DMS53 (cell line): ENCODE measurements at places on chromosomes 16 and 17.

DNA sequence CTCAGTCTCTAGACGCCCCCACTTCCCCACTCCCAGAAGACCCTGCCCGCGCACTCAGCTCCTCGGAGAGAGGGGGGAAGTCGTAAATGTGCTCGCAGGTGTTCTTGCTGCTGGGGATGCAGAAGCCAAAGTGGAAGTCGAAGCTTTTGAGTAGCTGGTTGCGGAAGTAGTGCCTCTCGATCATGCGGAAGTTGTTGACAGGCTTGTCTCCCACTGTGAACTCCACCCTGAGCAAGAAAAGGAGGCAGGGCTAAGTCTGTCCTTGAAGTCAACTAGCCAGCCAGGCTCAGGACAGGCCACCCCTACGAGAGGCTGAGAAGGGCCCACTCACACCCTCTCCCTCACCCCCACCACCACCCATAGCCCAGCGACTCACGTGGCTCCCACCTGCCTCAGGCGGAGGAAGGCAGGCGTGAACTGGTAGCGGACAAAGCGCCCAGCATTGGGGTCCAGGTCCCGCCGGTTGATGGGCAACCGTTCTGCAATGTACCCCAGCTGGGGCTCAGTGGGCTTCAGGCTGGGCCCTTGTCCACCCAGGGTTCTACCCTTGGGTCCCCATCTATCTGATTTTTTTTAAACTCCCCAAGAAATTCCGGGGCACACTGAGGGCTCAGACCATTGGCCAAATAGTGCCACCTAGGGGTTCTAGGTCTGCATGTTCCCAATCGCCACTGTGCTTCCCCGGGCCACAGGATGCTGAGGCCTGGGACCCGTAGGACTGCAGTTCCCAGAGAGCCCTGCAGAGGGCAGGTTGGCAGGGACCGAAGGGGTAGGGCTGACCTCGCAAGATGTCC is 4.6 kb downstream of the UNC119 start:
- peak; percentile 81 for DNase-seq

- no peak for DNase-seq
Measured at GRCh38 chr17:32523827-32524552, 37.2 kb downstream of the CDK5R1 start.

- DNase-seq: peak; percentile 46
Measured at GRCh38 chr16:57704905-57705852, 10.6 kb downstream of the DRC7 start.

- no peak for DNase-seq
Measured at GRCh38 chr17:13727441-13728171, 125.9 kb upstream of the HS3ST3A1 start.

- peak; percentile 44 for DNase-seq
Measured at GRCh38 chr17:1561420-1562175, 994 bp downstream of the PITPNA start.

- DNase-seq: no peak
Measured at GRCh38 chr17:27625856-27626255, 5.1 kb upstream of the LGALS9 start.

DNA sequence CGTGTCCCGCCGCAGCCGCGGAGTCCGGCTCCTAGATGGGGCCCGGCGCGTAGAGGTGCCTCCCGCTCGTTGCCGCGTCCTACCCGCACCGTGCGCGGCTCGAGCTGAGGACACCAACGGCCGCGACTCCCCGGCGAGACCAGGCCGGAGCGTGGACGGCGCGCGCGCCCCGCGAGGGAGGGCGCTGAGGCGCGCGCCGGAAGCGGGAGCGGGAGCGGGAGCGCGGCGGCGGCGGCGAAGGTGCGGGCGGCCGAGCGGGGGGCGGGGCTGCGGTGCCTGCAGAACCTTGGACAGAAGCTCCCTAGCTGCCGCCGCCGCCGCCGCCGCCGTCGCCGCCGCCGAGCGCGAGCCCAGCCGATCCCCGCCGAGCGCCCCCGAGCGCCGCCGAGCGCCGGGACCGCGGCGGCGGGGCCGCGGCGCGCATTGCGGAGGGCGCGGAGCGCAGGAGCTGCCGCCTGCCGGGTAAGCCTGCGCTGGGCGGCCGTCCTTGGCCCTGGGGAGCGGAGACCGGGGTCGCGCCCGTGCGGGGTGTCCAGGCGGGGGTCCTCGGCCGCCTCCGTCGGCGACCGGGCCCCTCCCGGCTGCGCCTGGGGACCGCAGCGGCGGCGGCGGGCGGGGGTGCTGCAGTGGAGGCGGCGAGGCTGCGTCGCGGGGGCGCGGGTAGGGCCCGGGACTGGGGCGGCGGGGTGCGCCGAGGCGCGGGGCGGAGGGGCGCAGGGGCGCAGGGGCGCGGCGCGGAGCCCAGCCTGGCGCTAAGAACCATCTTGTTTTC is at the start of gene CDK5R1:
Gene CDK5R1, plus strand, starts transcription at position 293 of the 772 bp plus-strand sequence. CDS start 628 bp downstream, outside the sequence.
- peak; percentile 89 for DNase-seq

- peak; percentile 74 for DNase-seq
Measured at GRCh38 chr16:81558077-81558443, 113.5 kb downstream of the CMIP start.

DNA sequence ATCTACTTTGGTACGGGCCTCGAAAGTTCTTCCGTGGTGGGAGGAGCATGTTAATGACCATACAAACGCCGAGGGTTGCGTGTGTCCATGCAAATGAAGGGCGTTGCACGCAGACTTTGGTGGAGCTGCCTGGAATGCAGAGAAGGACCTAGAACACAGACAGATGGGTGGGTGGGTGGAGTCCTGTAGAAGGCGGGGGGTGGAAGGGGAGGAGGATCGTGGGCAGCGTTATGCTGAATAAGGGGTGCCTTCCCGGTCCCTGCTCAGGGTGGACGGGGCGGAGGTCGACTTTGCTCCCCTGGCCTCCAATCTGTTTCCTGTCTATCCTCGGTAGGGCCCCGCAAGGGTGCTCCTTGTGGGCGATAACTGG is 795 bp upstream of the PAQR4 start:
- peak; percentile 73 for DNase-seq

GRCh38 chr16:60027351-60027750 is 1293.2 kb upstream of the GOT2 start:
- no peak for DNase-seq

- DNase-seq: no peak
Measured at GRCh38 chr16:12801511-12802042, 2.1 kb downstream of the CPPED1 start.

DNA sequence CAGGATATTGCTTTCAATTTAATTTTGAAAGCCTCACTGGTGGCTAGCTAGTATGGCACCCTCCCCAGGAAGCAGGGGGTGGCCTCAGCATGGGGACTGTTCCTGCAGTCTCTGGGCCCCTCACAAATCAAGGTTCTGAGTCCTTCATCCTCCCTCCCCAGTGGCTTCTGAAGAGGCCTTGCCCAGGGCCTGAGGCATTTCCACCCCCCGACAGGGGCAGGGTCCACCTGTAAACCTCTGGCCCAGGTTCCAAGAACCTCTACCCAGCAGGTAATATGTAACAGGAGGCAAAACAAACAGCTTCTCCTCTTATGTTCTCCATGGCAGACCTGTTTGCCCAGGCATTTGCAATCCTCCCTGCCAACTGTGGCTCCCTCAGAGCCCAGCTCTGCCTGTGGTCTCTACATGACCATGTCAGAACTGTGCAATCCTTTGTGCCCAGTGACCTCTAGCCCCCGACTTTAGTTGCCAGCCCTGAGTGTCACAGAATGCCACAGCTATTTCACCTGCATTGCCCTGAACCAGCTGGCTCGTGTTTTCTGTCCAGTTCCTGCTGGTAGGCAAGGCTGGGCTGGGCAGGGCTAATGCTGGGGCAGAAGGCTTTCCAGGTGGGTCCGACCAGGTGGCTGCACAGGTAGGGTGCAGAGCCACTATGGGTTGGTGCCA is 14.3 kb downstream of the ACSF2 start:
- DNase-seq: peak; percentile 91

DNA sequence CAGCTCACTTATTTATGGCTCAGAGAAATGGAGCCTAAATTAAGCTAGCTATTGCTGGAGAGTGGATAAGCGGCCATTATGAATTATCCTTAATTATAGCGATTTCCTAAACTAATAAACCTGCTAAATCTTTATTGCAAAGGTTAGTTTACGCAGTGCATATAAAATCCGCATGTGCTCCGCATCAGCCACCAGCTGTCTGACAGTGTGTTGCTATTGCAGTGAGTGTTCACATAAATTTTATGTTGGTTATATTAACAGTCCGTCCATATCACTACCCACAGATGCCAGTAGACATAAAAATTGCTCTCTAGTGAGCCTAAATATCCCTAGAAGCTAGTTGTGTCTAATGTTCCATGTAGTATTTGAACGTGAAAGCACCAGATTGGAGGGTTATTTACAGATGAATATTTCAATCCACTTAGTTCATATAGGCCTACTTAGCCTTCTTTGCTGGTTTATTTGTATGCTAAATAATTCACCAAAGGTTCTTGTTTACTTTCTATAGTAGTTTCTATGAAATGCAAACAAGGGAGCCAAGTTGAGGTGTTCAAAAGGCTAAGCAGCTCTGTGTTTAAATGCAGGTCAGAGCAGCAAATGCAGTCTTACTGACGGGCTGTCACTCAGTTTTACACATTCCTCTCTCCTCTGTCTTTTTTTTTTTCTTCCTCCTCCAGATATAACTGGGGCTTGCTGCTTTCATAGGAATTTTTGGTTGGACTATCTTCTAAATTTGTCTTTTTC is 219.1 kb downstream of the IRX3 start:
- DNase-seq: peak; percentile 7
